Colonic mucosa (tissue), 4 donors: ENCODE measurements at places on chromosomes 13 and 19.

- no peak for DNase-seq
These were observed 87.9 kb downstream of the URI1 start for GRCh38 chr19:30029721-30030510.

GRCh38 chr19:6500837-6501739, 1.0 kb downstream of the TUBB4A start:
- DNase-seq, result no peak

DNA sequence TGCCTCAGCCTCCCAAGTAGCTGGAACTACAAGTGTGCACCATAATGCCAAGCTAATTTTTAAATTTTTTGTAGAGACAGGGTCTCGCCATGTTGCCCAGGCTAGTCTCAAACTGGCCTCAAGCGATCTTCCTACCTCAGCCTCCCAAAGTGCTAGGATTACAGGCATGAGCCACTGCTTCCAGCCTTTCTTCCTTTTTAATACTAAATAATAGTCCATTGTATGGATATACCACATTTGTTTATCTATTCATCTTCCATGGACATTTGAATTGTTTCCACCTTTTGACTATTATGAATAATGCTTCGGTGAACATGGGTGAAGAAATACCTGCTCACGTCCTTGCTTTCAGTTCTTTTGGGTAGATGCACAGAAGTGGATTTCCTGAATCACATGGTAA, 24.4 kb downstream of the GARRE1 start:
- DNase-seq, result no peak

DNA sequence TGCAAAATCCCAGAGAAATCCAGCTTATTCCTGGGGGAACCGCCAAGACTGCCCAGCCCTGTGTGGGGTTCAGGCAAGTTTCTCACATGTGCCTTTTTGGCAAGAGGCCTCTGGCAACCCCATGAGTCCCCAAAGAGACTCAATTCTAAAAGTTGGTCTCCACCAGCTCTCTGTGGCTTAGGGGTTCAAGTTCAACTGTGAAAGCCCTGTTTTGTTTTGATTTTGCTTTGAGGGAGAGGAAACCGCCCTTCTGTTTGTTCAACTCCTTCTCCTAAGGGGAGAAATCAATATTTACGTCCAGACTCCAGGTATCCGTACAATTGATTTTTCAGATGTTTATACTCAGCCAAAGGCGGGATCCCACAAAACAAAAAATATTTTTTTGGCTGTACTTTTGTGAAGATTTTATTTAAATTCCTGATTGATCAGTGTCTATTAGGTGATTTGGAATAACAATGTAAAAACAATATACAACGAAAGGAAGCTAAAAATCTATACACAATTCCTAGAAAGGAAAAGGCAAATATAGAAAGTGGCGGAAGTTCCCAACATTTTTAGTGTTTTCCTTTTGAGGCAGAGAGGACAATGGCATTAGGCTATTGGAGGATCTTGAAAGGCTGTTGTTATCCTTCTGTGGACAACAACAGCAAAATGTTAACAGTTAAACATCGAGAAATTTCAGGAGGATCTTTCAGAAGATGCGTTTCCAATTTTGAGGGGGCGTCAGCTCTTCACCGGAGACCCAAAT, 583 bp upstream of the LDLR start:
- peak; percentile 51 for DNase-seq
